ENCODE measurements at places on chromosomes 4 and X.

DNA sequence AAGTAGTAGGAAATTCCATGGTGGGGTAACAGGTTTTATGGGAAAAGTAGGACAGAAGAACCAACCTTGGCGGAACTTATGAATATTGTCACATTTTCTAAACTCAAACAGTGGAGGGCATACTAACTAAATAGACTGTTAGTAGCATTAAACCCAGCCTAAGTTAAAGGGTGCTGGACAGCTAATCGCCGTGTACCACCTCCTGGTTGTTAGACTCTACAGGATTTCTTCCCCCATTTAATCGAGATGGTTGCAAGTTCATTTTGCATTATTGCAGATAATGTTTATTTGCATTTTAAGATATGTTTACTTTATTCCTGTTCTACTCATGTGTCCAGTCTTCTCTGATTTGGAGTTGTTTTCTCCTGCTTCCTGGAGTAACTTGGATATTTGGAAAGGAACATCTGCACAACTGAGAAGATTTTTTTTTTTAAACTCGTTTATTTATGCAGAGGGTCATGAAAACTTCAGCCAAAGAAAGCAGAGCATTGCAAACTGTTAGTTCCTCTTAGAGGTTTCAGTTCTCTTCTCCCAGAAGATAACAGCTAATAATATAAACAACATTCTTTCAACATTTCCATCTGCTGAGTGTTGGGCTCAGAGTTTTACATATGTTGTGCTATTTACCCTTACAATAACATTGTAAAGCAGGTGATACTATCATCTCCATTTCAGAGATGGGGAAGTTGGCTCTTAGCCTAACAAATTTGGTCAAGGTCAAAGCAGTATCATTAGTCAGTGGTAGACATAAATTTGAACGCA, 51.5 kb upstream of the TBC1D9 start:
- DNase-seq, result no peak

GRCh38 chr4:137203601-137204000, 328.7 kb downstream of the PCDH18 start:
- no peak for DNase-seq

- no peak for DNase-seq
Observed at GRCh38 chrX:99933865-99934264, 476.2 kb downstream of the PCDH19 start.

DNA sequence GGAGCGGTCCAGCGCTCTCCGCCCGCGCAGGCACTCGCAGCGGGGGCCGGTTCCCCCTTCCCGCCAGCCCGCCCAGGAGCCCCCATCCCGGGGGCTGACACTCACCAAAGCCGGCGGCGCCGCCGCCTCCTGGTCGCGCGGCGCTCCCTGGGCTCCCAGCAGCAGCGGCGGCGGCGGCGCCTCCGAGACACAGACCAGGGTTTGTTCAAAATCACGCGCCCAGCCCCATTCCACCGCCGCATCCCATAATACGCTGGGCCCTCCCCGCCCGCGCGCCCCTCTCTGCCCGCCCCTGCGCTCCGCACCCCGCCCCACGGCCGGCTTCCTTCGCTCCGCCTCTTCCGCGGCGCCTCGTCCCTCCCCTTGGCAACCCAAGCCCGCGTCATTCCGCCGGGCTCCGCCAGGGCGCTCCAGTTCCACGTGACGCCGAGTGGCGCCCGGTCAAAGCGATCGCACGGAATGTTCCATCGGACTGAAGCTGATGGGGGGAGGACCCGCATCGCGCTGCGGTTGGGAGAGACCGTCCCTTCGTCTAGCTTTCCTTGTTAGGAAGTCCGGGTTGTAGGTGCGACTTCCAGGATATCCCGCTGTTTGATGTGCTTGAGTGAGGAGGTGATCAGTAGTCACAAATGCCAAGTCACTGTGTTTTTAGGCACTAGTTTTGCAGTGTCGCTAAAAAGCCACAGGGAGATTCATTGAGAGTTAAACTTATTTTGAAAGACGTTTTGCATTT, 2.2 kb upstream of the LIN54 start:
- DNase-seq, result peak; percentile 95

DNA sequence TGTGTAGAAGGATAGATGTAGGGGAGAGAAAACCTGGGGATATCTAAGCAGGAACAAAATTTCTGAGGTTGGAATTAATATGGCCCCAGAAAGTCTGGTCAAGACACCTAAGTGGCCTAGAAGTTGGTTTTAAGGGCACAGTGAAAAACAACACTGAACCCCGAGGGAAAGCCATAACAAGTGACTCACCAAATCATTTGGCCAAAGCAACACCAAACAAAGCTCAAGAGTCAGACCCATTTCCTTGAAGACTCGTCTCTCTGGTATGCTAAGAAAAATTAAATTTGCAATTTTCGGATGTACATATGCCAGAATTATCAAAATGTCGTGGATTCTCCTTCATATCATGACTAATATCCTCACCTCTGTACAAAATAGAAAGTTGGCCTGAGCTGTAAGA, 162.9 kb downstream of the SMIM20 start:
- DNase-seq, result no peak

GRCh38 chr4:137370679-137371078, 161.6 kb downstream of the PCDH18 start:
- DNase-seq, result no peak

DNA sequence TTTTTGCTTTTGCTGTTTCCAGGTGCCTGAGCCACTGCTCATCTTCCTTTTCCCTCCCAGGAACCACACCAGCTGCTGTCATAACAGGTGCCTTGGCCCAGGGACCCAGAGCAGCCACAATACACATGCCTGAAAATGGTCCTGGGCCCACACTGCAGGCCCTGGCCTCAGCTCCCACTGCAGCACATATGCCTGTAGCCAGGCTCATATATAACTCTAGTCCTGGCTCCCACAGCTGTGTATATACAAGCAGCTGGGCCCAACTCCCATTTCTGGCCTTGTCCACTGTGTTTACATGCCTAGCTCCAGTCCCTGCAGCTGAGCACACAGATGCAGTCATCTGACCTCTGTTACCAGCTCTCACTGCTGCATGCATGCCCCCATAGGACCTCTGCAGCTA, 930.5 kb downstream of the ADGRL3 start:
- DNase-seq, result no peak

DNA sequence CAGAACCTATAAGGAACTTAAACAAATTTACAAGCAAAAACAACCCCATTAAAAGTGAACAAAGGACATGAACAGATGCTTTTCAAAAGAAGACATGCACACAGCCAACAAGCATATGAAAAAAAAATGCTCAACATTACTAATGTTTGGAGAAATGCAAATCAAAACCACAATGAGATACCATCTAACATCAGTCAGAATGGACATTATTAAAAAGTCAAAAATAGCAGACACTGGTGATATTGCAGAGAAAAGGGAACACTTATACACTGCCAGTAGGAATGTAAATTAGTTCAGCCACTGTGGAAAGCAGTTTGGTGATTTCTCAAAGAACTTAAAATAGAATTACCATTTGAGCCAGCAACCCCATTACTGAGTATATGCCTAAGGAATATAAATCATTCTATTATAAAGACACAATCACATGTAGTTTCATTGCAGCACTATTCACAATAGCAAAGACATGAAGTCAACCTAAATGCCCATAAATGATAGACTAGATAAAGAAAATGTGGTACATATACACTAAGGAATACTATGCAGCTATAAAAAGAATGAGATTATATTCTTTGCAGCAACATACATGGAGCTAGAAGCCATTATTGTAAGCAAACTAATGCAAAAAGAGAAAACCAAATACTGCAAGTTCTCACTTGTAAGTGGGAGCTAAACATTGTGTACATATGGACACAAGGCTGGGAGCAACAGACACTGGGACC, 1509.4 kb downstream of the TECRL start:
- no peak for DNase-seq

DNA sequence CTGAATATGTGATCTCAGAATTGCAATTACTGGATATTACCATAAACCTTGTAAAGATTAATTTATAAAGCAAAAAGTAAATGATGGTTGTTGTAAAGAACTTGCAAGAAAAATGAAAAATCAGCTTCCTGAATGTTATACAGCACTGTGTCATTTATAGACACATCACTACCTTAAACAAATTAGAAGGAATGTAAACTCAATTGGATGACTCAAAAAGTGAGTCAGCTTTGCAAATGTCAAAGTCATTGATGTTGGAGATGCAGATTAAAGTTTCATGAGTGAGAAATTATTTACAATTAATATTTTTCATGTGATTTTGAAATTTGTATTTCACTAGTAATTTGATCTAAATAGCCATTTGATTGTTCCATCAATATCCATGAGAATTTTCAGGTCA, 193.2 kb downstream of the RAPGEF2 start:
- no peak for DNase-seq

- DNase-seq, result no peak
Observed at GRCh38 chr4:20809812-20810211, 109.6 kb downstream of the PACRGL start.

- no peak for DNase-seq
Observed at GRCh38 chr4:173642509-173642908, 112.5 kb upstream of the HAND2 start.

DNA sequence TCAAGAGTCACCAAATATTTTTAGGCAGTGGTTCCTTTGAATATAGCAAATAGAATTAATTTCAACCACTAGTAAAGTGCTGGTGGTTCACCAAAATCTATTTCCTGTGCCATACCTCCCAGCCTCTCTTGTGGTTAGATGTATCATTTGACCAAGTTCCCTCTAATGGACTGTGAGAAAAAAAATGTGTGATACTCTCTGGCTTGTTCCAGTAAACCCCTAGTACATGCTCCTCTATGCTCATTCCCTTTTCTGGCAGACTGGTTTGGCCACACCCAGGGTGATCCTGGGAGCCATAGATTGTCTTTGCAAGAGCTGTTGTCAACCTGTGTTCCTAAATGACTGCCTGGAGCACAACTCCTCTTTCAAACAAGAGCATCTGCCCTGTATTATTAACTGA, 109.5 kb downstream of the FRAS1 start:
- DNase-seq, result no peak

DNA sequence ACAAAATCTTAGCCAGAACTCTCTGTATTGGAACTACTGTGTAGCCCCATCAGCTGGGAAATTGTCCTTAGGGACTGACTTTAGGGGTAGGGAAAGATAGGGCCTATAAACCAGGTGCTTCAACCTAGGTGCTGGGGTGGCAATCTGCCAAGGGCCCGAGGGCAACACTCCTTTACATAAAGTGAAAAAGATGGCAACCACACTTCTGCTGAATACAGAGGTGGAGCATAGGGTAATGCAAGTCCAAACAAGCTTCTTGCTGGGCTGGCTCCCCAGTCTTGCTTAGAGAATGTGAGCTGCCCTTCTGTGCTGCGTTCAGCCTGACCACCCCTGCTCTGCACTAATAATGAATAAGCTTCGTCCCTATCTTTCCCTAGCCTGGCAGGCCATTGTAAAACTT, 9.8 kb downstream of the ZBTB33 start:
- no peak for DNase-seq

- DNase-seq, result no peak
Observed at GRCh38 chrX:149962859-149963757, 24.8 kb upstream of the EOLA2 start.

DNA sequence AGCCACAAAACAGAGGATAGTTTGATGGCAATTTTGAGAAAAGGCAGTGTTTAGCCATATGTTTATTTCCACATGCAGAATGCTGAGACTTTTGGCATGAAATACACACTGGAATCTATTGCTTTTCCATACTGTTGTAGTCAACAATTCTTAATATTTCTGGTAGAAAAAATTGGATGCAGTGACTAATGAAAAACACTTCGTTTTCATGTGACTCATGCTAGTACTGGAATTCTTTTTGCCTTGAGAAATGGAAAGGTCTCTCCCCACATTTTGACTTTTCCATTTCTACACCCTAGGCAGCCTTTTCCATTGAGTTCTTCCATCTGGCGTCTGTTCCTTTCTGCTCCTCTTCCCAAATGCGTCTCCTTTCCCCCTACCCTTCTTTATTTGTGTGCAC, 425.2 kb upstream of the FTHL17 start:
- no peak for DNase-seq

GRCh38 chr4:110610940-110611831, 11.7 kb downstream of the PITX2 start:
- DNase-seq, result no peak

DNA sequence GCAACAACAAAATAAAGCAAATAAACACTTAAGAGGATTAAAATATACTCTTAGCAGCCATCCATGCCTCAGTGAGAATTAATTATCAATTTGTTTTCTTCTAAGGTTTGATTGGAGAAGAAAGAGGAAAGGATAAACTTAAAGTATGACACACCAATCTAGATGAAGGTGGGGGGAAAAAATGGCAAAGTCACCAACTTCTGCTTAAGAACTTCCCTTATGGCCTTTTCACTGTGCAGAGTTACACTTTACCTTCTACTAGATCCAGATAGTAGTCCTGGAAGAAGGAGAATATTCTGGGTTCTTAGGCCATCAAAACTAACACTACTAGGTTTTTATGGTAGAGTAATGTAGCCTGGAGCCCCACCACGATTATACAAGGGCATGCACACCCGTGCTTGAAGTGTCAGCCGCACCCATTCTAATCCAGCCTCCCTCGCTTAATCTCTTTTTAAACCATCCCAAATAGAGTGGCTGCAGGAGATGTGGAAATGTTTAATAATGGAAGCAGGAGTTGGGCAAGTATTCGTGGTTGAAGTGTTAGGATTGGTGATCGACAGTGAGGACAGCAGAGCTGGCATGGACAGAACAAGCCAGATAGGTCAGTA, 14.1 kb downstream of the ENPEP start:
- no peak for DNase-seq

- DNase-seq, result no peak
Observed at GRCh38 chr4:54439831-54440243, 210.7 kb downstream of the PDGFRA start.
